ENCODE measurements at places on chromosomes 13 and 19.

GRCh38 chr19:6849876-6850275 is 37.5 kb upstream of the ADGRE1 start:
- DNase-seq, result no peak

DNA sequence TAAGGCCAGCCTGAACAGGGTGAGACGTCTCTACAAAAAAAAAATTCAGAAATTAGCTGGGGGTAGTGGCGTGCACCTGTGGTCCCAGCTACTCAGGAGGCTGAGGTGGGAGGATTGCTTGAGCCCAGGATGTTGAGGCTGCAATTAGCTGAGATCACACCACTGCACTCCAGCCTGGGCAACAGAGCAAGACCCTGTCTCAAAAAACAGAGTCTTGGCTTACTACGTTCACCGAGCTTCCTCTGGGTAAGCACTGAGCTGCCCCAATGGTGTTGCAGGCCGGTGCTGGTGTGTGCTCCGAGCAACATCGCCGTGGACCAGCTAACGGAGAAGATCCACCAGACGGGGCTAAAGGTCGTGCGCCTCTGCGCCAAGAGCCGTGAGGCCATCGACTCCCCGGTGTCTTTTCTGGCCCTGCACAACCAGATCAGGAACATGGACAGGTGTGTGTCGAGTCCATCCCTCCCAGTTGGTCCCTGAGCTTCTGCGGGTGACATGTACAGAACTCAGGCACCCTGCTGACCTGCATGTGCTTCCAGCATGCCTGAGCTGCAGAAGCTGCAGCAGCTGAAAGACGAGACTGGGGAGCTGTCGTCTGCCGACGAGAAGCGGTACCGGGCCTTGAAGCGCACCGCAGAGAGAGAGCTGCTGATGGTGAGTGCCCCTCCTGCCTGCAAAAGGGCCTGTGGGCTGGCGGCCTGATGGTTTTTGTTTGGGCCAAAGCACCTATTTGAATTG is 24.1 kb downstream of the UPF1 start:
- DNase-seq, result no peak

DNA sequence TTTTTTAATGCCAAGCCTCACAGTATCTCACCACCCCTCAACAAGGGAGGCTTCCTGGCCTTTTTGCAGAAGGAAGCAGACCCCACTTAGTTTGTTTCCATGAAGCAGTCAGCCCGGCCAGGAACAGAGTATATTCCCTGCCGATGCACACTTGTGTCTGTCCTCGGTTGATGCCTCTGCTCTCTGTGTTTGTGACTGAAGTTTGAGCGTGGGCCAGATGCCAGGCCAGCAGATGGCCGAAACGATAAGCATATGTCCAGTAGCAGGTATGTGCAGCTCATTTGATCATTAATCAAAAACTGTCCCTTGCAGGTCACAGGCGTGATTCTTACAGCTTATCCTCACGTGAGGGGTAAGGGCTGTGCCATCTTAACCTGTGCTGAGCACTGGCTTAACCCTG is 144.0 kb downstream of the IRS2 start:
- DNase-seq, result no peak

DNA sequence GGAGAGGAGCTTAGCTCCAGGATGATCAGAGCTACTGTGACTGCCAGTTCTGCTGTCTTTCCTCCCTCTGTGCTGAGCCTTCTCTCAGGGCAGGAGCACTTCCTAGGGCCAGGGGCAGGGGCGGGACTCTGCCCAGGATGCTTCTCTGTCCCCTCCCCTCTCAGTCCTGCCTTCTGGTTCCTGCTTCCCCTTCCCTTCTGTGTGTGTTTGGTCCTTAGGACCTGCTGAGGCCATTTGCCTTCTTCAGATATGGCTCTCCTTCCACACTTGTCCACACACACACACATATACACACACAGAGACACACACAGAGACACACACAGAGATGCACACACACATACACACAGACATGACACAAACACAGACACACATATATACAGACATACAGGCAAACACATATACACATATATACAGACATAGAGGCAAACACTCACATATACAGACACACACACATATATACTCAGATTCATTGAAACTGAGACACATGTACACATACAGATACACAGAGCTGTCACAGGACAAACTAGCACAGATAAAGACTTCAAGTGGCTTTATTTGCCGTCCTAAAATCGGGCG is 22.0 kb upstream of the CD177 start:
- no peak for DNase-seq

DNA sequence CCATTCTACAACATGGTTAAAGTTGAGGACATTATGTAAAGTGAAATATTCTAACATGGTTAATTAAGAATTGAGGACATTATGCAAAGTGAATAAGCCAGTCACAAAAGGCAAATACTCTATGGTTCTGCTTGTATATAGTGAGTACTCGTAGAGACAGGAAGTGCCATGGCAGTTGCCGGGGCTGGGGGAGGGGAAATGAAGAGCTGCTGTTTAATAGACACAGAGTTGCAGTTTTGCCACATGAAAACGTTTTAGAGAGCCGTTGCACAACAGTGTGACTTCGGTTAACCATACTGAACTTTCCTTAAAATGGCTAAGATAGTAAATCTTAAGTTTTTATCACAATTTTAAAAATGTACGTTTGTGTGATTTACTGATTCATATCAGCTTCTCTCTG is 176.9 kb downstream of the SHISA2 start:
- peak; percentile 57 for DNase-seq

GRCh38 chr19:23906835-23907234 is 7.9 kb upstream of the ZNF726 start:
- DNase-seq, result no peak

- DNase-seq, result no peak
Observed at GRCh38 chr19:4184718-4185352, 2.3 kb downstream of the ANKRD24 start.

GRCh38 chr13:44439452-44440024 is 65.9 kb downstream of the SERP2 start:
- no peak for DNase-seq

DNA sequence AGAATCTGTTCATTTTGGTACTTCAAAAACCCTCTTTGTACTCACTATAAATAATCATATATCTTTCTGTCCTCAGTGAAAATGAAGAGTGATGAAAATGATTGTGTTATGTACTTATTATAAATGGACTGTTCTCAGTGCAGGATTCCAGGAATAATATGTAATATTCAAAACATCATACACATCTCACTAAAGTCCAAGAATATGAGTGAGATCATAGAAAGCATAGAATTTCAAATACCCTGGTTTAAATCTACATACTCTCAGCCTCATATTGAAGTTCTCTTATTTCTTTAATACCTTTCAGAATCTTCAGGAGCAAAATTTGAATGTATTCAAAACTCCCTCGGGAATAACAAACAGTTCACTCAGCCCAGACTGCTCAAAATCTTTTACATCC is 868.0 kb downstream of the SLITRK6 start:
- DNase-seq, result no peak

DNA sequence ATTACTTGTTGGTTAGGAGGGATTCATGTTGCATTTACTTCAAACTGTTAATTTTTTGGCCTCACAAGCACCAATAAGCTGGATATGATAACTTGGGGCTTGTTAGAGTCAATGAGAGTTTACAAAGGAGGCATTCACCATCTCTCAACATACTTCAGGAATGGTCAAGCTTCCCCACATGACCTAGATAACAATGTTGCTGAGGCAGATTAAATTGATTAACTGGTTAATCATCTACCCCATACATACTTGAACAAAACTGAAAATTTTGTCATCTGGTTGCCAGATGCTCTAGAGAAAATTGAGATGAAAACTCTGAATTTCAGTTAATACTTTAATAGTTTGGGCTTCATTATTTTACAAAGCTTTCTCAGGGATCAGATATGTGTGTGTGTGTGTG is 43.0 kb upstream of the UBL3 start:
- no peak for DNase-seq

DNA sequence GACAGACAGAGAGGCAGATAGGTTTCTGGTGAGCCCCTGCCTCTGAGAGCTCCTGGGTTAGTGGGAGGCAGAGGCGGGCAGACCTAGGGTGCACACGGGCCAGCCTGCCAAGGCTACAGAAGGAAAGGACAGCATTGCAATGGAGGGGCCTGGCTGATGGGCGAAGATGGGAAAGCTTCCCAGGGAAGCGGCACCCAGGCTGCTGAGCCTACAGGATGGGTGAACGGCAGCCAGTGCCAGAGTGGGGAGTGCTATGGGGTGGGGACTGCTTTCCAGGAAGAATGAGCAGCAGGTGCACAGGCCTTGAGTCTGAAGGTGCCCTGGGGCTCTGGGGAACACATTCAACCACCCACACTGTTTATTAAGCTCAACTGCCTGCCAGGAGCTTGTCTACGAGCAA is 702 bp upstream of the MAG start:
- no peak for DNase-seq

DNA sequence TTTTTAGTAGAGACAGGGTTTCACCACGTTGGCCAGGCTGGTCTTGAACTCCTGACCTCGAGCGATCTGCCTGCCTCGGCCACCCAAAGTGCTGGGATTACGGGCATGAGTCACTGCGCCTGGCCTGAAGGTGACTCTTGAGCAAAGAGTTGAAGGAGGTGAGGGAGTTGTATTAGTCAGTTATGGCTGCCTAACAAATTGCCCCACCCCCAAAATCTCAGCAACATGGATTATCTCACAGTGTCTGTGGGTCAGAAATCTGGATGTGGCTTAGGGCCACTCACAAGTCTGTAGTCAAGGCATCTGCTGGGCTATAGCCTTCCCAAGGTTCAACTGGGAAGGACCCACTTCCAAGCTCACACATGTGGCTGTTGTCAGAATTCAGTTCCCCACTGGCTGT is 52.8 kb upstream of the ADGRE5 start:
- DNase-seq, result no peak

DNA sequence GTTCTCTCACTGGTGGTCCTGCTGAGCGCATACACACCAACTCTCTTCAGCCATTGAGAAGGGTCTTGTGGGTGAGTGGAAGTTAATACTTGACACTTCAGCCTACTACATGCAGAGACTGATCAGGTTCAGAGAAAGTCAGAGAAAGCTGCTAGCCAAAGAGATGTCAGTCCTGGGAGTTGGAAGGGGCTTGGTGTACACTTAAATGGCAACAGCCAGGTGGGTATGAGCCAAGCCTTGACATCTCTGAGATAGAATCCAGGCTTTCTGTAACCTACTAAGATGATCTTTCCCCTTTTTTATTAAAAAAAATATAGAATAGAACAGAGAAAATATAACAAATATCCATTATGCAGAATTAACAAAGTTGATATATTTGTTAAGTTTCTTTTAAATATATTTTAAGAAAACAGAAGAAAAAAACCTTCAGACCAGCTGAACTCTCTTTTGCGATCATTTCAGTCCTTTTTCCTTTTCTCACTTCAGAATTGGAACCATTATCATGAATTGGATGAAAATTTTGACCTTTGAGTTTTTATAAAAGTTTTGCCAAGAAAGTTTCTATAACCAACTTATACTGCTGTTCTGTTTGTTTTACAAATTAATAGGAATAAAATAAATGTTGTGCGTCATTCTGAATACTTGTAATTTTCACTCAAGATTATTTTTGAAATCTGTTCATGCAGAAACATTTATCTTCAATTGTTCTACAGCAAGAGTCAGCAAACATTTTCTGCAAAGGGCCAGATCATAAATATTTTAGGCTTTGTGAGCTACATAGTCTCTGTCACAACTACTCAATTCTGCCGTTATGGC is 153.0 kb downstream of the RFC3 start:
- DNase-seq, result no peak

DNA sequence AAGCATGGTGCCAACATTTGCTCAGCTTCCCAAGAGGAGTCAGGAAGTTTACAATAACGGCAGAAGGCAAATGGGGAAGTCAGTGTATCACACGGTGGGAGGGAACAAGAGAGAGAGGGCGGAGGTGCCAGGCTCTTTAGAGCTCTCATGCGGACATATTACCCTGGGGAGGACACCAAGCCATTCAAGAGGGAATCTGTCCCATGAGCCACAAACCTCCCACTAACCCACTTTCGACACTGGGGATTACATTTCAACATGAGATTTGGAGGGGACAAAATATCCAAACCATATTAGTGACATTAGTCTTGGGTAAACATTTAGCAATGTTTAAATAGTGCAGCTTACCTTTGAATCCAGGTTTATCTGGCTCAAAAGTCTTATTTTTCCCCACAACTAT is 69.9 kb downstream of the SLAIN1 start:
- no peak for DNase-seq

- DNase-seq, result no peak
Observed at GRCh38 chr13:48816700-48817099, 159.0 kb upstream of the FNDC3A start.

DNA sequence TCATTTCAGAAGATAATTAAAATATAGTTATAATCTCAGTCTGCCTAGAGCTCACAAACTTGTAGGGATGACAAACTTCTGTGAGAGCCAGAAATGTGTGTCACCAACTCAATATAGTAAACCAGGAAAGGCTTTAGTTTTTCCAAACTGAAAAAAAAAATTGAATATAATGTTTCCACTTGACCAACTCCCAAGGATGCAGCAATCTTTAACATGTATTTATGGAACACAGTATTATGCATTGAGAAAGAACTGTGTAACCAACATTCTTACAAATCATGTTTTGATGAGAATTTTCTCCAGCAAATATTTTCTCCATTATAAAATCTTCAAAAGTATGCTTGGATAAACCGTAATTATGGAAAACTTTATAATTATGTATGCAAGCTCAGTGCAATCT is 50.1 kb upstream of the KLF12 start:
- no peak for DNase-seq

DNA sequence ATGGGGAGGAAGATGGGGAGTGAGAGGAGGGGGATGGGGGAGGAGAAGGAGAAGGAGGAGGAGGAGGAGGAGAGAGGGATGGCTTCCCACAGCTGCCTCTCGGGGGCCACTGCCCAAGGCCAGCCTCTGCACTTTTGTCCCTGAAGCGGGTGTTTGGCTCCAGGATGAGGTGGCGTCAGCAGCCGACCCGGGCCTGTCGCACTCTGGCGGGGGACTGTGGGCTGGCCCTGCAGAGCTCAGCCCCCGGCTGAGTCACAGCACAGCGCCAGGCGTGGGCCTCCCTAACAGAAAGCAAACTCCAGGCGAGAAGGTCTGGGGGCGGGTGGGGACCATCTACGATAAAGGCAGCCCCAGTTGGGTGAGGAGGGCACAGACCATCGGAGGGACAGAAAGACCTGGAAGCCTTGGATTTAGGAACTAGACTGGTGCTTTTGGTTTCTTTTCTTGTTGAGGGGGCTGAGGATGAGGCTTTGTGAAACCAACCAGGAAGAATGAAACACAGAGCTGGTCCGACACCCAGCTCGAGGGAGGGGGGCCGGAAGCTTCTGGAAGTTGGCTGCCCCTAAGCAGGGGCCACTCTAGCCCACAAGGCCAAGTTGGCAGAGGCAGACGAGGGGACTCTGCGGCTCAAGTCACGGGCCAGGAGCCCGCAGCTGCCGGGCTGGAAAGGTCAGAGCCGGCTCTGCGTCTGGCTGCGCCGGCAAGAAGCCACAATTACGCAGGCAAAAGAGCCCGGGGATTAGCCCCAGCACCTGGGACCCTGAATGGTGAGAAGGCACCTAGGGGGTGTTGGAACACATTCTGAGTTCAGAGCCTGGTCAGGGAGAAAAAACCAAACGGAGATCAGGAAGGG is 18.2 kb downstream of the LSM4 start:
- no peak for DNase-seq

GRCh38 chr13:37118016-37118415 is 12.6 kb upstream of the CSNK1A1L start:
- no peak for DNase-seq

- no peak for DNase-seq
Observed at GRCh38 chr13:63463782-63464610, 2048.3 kb upstream of the PCDH20 start.

- no peak for DNase-seq
Observed at GRCh38 chr19:7873304-7874075, 700 bp downstream of the PRR36 start.

GRCh38 chr13:76499891-76500290 is 386.3 kb downstream of the KCTD12 start:
- DNase-seq, result no peak

All from stimulated activated CD4-positive, alpha-beta T cell treated with anti-CD3 and anti-CD28 coated beads, TNF-alpha, amount 100 ng/mL, for 48 hours (primary cell).